ENCODE measurements at places on chromosomes 1 and 21. TPM values are rescaled to one million over a fixed set of nuclear protein-coding genes. Genes with fewer than 3 reads are reported as not detected.

GRCh38 chr1:25917996-25918395, 11.8 kb upstream of the STMN1 start:
- no peak overlapping the region for H3K4me3 ChIP-seq
- H3K4me1 ChIP-seq: no peaks in the 10 kb centered on the region
- H3K36me3 ChIP-seq: no peaks in the 10 kb centered on the region
- no peaks in the 10 kb centered on the region for H3K27me3 ChIP-seq
- DNase-seq: no peak

Gene ITGB2
- total RNA-seq: 65.5 TPM

- peak overlapping the region; percentile 16 for H3K4me3 ChIP-seq
- no peak overlapping the region for H3K27ac ChIP-seq
- no peaks in the 10 kb centered on the region for H3K36me3 ChIP-seq
- DNase-seq: no peak
- H3K4me1 ChIP-seq: no peaks in the 10 kb centered on the region
These were observed 769 bp downstream of the GPSM2 start for GRCh38 chr1:108877348-108878159.

- no peak overlapping the region for H3K27ac ChIP-seq
- no peaks in the 10 kb centered on the region for H3K36me3 ChIP-seq
- H3K4me1 ChIP-seq: no peaks in the 10 kb centered on the region
- H3K4me3 ChIP-seq: no peak overlapping the region
- DNase-seq: no peak
- no peaks in the 10 kb centered on the region for H3K27me3 ChIP-seq
These were observed 402.1 kb downstream of the SETD4 start for GRCh38 chr21:35658242-35658641.

DNA sequence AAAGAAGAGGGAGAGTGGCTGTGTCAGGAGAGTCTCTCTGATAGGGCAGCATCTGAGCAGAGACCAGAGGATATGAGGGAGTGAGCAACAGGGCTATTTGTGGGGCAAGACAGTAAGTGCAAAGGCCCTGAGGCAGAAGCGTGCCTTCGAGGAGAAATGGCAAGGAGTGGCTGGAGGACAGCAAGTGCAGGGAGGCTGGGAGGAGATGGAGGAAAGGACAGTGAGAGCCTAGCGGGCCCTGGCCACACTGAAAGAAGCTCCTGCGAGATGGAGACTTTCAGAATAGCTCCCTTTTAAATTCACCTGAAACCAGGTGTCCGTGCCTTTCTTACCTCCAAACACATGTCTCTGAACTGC, 25.2 kb downstream of the EXOC8 start:
- no peak overlapping the region for H3K27ac ChIP-seq
- no peaks in the 10 kb centered on the region for H3K36me3 ChIP-seq
- no peak for DNase-seq
- no peaks in the 10 kb centered on the region for H3K27me3 ChIP-seq
- H3K4me1 ChIP-seq: no peaks in the 10 kb centered on the region
- no peak overlapping the region for H3K4me3 ChIP-seq

- DNase-seq: no peak
- no peak overlapping the region for H3K4me3 ChIP-seq
- no peaks in the 10 kb centered on the region for H3K27me3 ChIP-seq
- no peaks in the 10 kb centered on the region for H3K4me1 ChIP-seq
These were observed 4.0 kb upstream of the CDA start for GRCh38 chr1:20584890-20585289.

DNA sequence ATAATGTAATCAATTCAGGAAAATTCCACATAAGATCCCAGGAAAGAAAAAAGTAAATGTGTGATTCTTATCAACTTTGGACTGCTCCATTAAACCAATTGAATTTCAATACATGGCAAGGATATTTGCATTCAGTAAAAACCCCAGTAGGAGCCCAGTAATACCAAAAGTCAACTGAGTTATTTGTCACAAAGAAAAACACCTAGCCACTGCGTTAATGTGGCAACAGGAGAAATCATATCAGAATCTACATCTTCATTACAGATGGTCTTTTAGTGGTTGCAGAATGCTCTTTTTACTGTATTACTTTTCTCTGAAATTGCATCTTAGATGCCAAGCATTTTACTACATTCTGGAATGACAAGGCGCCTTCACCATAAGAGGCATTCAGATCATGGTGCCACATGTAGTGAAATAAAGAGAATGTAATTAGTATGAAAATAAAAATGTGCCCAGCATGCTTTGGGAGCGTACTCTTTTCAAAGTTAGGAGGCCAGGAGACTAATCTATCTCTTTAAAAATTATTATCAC, 180.7 kb downstream of the PATJ start:
- no peak overlapping the region for H3K4me3 ChIP-seq
- DNase-seq: no peak
- H3K36me3 ChIP-seq: no peaks in the 10 kb centered on the region

Gene DNAJC6
- 2.3 TPM for total RNA-seq

DNA sequence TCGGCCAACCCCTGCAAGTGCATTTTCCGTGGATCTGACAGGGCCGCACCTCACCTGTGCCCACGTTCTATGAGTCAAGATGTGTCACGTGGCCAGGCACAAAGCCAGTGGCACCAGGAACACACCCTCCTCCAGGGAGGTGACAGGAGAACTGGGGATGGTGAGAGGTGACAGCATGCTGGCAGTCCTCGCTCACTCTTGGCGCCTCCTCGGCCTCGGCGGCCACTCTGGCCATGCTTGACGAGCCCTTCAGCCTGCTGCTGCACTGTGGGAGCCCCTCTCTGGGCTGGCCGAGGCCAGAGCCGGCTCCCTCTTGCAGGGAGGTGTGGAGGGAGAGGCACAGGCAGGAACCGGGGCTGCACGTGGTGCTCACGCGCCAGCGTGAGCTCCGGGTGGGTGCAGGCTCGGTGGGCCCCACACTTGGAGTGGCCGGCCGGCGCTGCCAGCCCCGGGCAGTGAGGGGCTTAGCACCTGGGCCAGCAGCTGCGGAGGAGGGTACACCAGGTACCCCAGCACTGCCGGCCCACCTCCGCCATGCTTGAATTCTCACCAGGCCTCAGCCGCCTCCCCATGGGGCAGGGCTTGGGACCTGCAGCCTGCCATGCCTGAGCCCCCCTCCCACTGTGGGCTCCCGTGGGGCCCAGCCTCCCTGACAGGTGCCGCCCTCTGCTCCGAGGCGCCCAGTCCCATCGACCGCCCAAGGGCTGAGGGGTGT, 11.6 kb upstream of the TTC34 start:
- no peak for DNase-seq
- H3K27me3 ChIP-seq: no peaks in the 10 kb centered on the region
- H3K4me1 ChIP-seq: no peaks in the 10 kb centered on the region
- no peaks in the 10 kb centered on the region for H3K36me3 ChIP-seq
- H3K27ac ChIP-seq: no peak overlapping the region

- H3K4me3 ChIP-seq: no peak overlapping the region
- no peaks in the 10 kb centered on the region for H3K4me1 ChIP-seq
- no peaks in the 10 kb centered on the region for H3K36me3 ChIP-seq
- no peaks in the 10 kb centered on the region for H3K27me3 ChIP-seq
- H3K27ac ChIP-seq: no peak overlapping the region
These were observed 97.8 kb upstream of the ADGRL2 start for GRCh38 chr1:81702903-81703302.

Gene KCNT2
- total RNA-seq: 18.8 TPM

DNA sequence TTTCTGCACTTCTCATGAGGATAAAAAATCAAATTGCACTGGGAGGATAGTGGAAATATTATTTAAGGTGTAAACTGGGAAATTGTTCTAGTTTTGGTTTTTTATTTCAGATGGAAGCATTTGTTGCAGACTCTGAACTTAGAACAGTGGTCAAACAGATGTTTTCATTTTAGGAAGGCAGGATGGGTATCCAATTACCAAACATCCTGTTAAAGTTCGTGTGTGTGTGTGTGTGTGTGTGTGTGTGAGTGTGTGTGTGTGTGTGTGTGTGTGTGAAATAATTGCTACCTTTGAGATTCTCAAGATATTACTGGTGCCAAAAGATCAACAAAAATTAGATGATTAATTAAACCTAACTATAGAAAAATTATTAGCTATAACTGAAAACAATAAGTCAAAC, 24.3 kb upstream of the DUSP10 start:
- no peaks in the 10 kb centered on the region for H3K4me1 ChIP-seq
- DNase-seq: no peak
- H3K4me3 ChIP-seq: no peak overlapping the region
- H3K36me3 ChIP-seq: no peaks in the 10 kb centered on the region

Gene AKR7A3
- total RNA-seq: 1.6 TPM

Gene CXADR
- 0.63 TPM for total RNA-seq

Gene AMY1B
- total RNA-seq: not detected

Gene CITED4
- 19.0 TPM for total RNA-seq

DNA sequence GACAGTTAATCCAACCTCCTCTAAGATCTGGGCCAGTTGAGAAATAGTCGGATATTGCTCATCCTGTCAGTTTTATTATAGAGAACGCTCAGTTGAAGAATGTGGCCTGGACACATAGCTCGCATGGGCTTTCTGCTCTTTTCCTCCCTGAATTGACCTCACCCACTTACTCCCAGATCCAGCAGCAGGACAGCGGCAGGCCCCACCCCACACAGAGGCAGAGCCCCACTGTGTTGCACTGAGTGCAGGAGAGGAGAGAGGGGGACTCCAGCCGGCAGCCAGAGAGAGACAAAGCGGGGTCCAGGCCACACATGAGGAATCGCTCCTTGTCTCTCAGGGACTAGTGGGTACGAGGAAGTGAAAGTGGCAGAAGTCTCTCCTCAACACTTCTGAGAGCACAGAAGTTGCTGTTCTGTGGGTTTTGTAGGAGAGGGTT, 78.6 kb downstream of the LAMC1 start:
- H3K36me3 ChIP-seq: no peaks in the 10 kb centered on the region
- H3K4me1 ChIP-seq: peaks cover 3% of the 10 kb centered on the region
- H3K4me3 ChIP-seq: no peak overlapping the region

Gene NPHS2
- not detected for total RNA-seq

- H3K27ac ChIP-seq: no peak overlapping the region
- no peak for DNase-seq
- H3K27me3 ChIP-seq: no peaks in the 10 kb centered on the region
- no peak overlapping the region for H3K4me3 ChIP-seq
- H3K4me1 ChIP-seq: peaks cover 7% of the 10 kb centered on the region
These were observed 56.4 kb downstream of the KIRREL1 start for GRCh38 chr1:158049853-158050252.

Gene CATSPERE
- total RNA-seq: 2.2 TPM

GRCh38 chr21:38912102-38912629, 106.4 kb downstream of the ETS2 start:
- no peak for DNase-seq
- H3K4me1 ChIP-seq: peaks cover 3% of the 10 kb centered on the region
- H3K27me3 ChIP-seq: no peaks in the 10 kb centered on the region
- H3K4me3 ChIP-seq: no peak overlapping the region
- H3K36me3 ChIP-seq: no peaks in the 10 kb centered on the region
- H3K27ac ChIP-seq: no peak overlapping the region

- DNase-seq: peak; percentile 92
- no peaks in the 10 kb centered on the region for H3K36me3 ChIP-seq
- peak overlapping the region; percentile 90 for H3K27ac ChIP-seq
- peak overlapping the region; percentile 99 for H3K4me3 ChIP-seq
- H3K4me1 ChIP-seq: peaks cover 2% of the 10 kb centered on the region
- H3K27me3 ChIP-seq: no peaks in the 10 kb centered on the region
These were observed 773 bp downstream of the IFNGR2 start for GRCh38 chr21:33403786-33404585.

GRCh38 chr1:208357644-208358507, 113.7 kb upstream of the PLXNA2 start:
- no peak for DNase-seq
- no peak overlapping the region for H3K27ac ChIP-seq
- H3K4me3 ChIP-seq: no peak overlapping the region
- peaks cover 2% of the 10 kb centered on the region for H3K27me3 ChIP-seq
- no peaks in the 10 kb centered on the region for H3K4me1 ChIP-seq
- H3K36me3 ChIP-seq: no peaks in the 10 kb centered on the region

GRCh38 chr1:25689686-25690381, 73.2 kb downstream of the MAN1C1 start:
- no peak overlapping the region for H3K27ac ChIP-seq
- no peak overlapping the region for H3K4me3 ChIP-seq
- H3K4me1 ChIP-seq: no peaks in the 10 kb centered on the region
- H3K27me3 ChIP-seq: no peaks in the 10 kb centered on the region
- no peaks in the 10 kb centered on the region for H3K36me3 ChIP-seq

Gene EYA3
- 25.3 TPM for total RNA-seq

DNA sequence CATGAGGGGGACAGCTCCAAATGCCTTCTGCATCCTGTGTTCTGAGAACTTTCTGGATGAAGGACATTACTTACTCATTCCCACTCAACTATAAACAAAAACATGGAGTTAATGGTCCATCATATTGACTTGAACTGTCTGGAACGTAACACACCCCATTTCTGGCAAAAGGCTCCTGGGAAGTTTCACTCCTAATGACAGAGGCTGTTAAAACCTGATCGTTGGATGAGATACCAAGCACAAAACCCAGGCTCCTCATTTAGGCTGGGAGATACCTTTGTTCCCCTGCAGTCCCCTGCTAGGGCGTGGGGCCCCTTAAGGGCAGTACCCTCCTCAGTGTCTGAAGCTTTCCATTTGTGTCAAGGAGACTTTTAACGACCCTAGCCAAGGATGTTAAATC, 78.9 kb downstream of the RHOU start:
- no peaks in the 10 kb centered on the region for H3K27me3 ChIP-seq
- no peaks in the 10 kb centered on the region for H3K36me3 ChIP-seq
- no peaks in the 10 kb centered on the region for H3K4me1 ChIP-seq

DNA sequence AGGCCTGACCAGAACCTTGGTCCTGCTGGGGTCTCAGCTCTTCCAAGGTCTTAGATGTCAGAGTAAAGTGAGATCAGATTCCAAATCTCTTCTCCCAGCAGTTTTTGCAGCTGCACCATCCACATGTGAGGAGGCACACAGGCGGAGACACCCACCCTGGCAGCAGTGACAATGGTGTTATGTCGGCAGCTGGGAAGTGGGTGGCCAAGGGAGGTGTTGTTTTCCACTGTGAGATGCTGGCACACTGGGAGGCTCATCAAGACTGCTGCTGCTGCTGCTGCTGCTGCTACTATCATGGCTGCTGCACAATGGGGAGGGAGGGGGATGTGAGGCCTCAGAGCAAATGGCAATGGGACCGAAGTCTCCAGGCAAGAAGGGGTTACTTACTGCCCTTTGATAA, 23.6 kb downstream of the CAMK2N1 start:
- DNase-seq: no peak
- no peaks in the 10 kb centered on the region for H3K27me3 ChIP-seq
- H3K4me1 ChIP-seq: no peaks in the 10 kb centered on the region
- H3K27ac ChIP-seq: no peak overlapping the region
- H3K4me3 ChIP-seq: no peak overlapping the region
- no peaks in the 10 kb centered on the region for H3K36me3 ChIP-seq

Gene FNDC5
- total RNA-seq: 5.6 TPM

GRCh38 chr1:100051893-100052292, 80.8 kb downstream of the SASS6 start:
- H3K36me3 ChIP-seq: no peaks in the 10 kb centered on the region
- no peak overlapping the region for H3K27ac ChIP-seq
- H3K4me3 ChIP-seq: no peak overlapping the region

Data from aorta (tissue), 5 donors.